ENCODE measurements at places on chromosomes 12 and 14.

- H3K27me3 ChIP-seq: no peaks in the 10 kb centered on the region
- DNase-seq: peak; percentile 32
- H3K4me3 ChIP-seq: peak overlapping the region; percentile 65
- peaks cover 28% of the 10 kb centered on the region for H3K4me1 ChIP-seq
- H3K36me3 ChIP-seq: peaks cover 7% of the 10 kb centered on the region
Measured at GRCh38 chr12:111056618-111057521, 136.5 kb upstream of the MYL2 start.

DNA sequence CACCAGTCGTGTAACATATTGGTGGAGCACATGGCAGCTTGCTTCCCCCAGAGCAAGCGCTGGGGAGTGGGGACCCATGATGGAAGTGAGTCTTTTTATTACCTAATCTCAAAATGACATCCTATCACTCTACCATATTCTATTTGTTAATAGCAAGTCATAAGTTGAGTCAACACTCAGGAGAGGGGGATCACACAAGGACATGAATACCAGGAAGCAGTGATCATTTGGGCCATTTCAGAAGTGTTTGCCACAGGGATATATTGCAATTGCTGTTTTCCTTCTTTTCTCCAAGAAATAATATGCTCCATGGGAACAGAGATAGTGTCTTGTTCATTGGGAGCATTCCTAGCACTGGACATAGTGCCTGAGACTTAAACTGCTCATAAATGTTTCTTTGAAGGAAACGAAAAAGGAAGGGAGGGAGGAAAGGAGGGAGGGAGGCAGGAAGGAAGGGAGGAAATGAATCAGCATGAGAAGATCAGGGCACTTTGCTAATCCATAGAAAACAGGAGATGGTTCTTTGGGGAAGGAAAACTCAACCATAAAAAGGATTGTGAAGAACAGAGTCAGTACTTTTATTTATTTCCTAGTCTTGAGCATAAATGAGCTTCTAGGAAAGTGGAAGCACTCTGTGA, 39.2 kb upstream of the EEA1 start:
- H3K4me3 ChIP-seq: no peak overlapping the region
- DNase-seq: no peak
- H3K27me3 ChIP-seq: no peaks in the 10 kb centered on the region
- H3K27ac ChIP-seq: no peak overlapping the region

DNA sequence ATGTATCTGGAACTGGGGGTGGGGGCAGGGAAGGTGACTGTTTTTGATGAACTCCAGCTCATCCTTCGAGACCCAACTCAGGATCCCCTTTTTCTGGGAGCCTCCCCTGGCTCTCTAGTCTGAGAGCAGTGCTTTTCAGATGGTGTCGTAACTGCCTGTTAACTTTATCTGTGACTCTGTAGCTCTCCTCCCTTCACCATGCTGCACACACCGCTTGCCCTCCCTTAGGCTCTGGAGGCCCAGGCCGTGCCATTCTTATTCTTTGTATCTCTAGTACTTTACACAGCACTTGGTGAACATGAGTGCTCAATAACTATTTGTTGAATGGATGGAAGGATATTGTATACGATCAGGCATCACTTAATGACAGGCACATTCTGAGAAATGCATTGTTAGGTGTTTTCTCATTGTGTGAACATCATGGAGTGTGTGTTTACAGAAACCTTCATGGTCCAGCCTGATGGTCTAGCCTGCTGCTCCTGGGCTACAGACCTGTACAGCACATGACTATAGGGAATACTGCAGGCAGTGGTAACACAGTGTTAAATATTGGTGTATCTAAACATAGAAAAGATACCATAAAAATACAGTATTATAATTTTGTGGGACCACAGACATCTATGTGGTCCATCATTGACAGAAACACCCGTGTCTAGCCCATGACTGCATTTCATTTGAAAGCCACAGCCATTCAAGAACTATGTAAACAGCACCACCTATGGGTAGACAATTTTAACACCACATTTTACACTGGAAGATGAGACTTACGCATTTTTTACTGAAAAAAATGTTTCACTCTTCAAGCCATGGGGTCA, 91.8 kb downstream of the EML1 start:
- no peak overlapping the region for H3K27ac ChIP-seq
- H3K27me3 ChIP-seq: peaks cover 8% of the 10 kb centered on the region
- H3K36me3 ChIP-seq: no peaks in the 10 kb centered on the region
- no peak overlapping the region for H3K4me3 ChIP-seq
- H3K4me1 ChIP-seq: no peaks in the 10 kb centered on the region

- H3K36me3 ChIP-seq: no peaks in the 10 kb centered on the region
- peak overlapping the region; percentile 71 for H3K27ac ChIP-seq
- H3K27me3 ChIP-seq: peaks cover 19% of the 10 kb centered on the region
- no peaks in the 10 kb centered on the region for H3K4me1 ChIP-seq
- no peak for DNase-seq
Measured at GRCh38 chr12:91741932-91742331, 403.7 kb downstream of the BTG1 start.

- peak overlapping the region; percentile 69 for H3K4me3 ChIP-seq
- no peak overlapping the region for H3K27ac ChIP-seq
- DNase-seq: no peak
- no peaks in the 10 kb centered on the region for H3K36me3 ChIP-seq
Measured at GRCh38 chr12:41189395-41190251, 1.5 kb downstream of the PDZRN4 start.

DNA sequence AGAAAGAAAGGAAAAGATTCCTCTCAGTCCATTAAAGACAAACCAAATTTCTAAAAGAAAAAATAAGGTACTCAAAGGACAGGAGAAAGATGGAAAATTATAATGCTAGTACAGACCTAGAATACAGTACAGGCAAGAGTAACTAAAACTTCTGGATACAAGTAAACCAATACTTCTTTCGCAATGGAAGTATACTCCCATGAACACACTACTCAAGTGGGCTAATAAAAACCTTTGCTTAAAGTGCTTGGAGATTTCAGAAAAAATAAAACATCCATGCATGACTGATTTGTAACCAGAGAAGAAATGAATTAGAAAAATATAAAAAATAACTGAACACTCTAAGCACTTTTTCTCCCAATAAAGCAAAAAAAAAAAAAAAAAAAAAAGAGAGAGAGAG, 3.5 kb downstream of the ZBTB25 start:
- peaks cover 30% of the 10 kb centered on the region for H3K4me1 ChIP-seq
- H3K27ac ChIP-seq: peak overlapping the region; percentile 24
- H3K36me3 ChIP-seq: no peaks in the 10 kb centered on the region
- no peaks in the 10 kb centered on the region for H3K27me3 ChIP-seq
- H3K4me3 ChIP-seq: no peak overlapping the region
- no peak for DNase-seq

DNA sequence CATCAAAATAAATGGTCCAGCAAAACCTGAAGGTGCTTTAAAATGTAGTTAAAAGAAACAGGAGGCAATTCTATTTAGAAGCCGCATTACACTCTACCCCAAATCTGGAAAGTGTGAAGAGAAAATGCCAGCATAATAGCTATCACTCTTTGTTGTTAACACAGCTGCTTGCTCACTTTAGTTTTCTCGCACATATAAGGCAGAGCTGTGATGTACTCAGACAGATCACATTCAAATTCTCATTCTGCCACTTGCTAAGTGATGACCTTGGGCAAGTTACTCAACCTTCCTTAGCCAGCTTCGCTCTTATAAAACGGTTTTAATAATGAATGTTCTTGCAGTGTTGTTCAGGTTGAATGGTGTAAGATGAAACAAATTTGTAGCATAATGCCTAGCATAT, 56.0 kb upstream of the MGAT4C start:
- H3K4me1 ChIP-seq: no peaks in the 10 kb centered on the region
- H3K27ac ChIP-seq: no peak overlapping the region
- DNase-seq: no peak
- no peaks in the 10 kb centered on the region for H3K27me3 ChIP-seq
- H3K36me3 ChIP-seq: no peaks in the 10 kb centered on the region

DNA sequence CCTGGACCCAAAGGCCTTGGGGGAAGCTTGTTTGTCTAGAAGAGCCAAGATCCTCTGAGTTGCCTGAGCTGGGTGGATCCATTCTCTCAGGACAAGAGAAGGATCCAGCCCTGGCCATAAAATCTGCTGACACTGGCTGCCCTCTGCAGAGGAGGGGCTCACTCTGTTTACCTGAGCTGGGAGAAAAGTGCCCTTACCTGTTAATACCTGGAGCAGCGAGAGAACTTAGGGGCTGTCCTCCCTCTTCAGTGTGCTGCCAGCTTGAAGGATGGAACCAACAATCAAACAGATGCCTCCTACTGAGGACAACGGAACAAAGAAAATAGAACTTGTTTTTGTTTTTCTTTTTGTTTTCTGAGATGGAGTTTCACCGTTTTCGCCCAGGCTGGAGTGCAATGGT, 7.3 kb upstream of the KRT7 start:
- no peaks in the 10 kb centered on the region for H3K36me3 ChIP-seq
- no peak for DNase-seq
- H3K27ac ChIP-seq: no peak overlapping the region
- no peaks in the 10 kb centered on the region for H3K4me1 ChIP-seq
- H3K4me3 ChIP-seq: no peak overlapping the region

- H3K4me3 ChIP-seq: peak overlapping the region; percentile 12
- no peaks in the 10 kb centered on the region for H3K36me3 ChIP-seq
- H3K4me1 ChIP-seq: peaks cover 9% of the 10 kb centered on the region
Measured at GRCh38 chr12:110102255-110102654, 21.9 kb upstream of the IFT81 start.

DNA sequence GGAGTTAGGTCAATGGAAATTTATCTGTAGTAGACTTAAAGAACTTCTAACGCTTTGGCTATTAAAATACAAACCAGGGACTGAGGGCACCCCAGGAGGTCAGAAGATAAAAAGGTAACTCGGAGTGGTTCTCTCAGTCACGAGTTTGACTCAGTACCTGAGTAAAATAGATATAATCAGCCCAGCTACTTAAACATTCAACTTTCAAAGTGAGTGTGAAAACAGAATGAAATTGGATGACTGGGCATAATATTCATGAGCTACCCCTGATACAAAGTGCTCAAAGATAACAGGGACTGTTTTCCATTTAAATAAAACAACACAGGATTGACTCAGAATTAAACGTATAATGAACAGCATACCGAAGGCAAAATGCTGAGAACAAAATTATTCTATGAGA, 75.0 kb downstream of the FOXN3 start:
- no peak for DNase-seq
- peaks cover 14% of the 10 kb centered on the region for H3K36me3 ChIP-seq
- peaks cover 33% of the 10 kb centered on the region for H3K4me1 ChIP-seq
- H3K27ac ChIP-seq: peak overlapping the region; percentile 61
